ENCODE measurements at places on chromosomes 5 and 9.

- peak; percentile 20 for DNase-seq
Observed at GRCh38 chr5:157464519-157465171, 4.6 kb downstream of the NIPAL4 start.

GRCh38 chr5:143499480-143500114, 96.1 kb upstream of the NR3C1 start:
- DNase-seq, result no peak

- no peak for DNase-seq
Observed at GRCh38 chr9:114006155-114006550, 71.9 kb downstream of the AMBP start.

GRCh38 chr9:80028501-80028900, 456.7 kb downstream of the TLE4 start:
- DNase-seq, result no peak

DNA sequence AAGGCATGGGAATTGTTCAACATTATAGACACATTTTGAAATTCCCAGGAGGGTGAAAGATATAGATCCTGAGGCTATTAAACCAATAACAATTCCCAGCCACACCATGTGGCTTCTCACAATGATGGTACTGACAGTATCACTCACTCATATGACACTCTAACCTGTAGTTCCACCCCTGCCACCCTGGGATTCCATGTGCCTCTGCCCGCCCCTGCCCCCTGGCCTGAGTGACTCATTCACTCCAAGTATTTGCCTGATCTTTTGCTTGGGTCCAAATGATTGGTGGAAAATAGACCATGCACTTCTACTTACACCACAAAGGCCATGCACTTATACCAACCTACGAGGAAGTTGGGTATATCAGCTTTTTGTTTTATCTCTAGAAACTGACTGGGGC, 305.2 kb upstream of the DAB2 start:
- no peak for DNase-seq

GRCh38 chr5:142680605-142681259, 5.2 kb downstream of the FGF1 start:
- DNase-seq, result no peak

DNA sequence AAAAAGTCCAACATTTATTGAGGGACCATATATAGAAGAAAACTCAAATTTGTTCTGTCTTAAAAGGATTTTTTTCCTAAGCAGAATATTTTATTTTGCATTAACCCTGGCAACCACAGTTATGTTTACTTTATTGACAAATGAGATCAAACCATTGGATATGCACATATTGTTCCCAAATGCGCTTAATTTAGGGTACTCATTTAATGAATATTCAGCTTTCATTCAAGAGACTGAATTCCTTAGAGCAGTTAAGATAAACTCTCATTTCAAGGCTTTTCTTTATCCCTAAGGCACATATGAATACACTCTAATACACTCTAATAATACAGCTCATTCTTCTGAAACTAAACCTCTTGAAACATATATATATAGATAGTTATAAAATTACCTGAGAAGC, 150.2 kb downstream of the HMHB1 start:
- DNase-seq, result no peak

- no peak for DNase-seq
Observed at GRCh38 chr5:73280821-73281746, 108.1 kb downstream of the TMEM174 start.

DNA sequence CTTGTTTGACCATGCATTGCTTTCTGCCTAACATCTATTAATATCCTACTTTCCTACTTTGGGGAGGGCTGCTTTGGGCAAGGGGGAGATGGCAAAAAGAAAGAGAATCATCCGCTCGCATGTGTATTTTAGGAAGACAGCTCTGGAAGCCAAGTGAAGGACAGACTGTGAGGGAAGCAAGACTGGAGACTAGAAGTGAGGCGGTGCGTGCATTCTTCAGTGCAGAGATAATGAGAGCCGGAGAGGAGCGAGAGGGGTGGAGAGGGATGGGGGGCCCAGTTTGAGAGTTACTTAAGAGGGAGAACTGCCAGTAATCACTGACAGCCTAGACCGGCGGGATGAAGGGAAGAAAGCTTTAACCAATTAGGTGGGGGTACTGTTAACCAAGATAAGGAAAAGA, 151.7 kb upstream of the RAPGEF1 start:
- DNase-seq, result no peak

DNA sequence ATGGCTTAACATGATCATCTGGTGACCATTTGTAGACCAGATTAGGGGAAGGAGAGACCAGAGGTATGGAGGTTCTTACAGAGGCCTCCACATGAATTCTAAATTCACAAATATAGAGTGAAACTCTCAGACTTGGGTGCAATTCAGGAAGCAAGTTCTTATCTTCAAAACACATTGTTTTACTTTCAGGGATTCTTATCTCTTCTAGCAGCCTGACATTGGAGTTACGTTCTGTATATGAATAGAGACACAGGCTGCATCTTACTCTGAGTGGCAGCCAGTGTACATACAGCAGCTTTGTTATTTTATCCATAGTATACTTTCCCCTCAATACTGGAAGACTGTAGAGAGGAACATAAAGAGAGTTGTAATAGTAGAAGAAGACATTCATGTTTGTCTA, 1331.7 kb upstream of the WWC1 start:
- no peak for DNase-seq

GRCh38 chr5:81751009-81751835, at the start of gene SSBP2:
SSBP2 (minus strand) TSS chr5:81751097; CDS start chr5:81751042, 55 bp downstream.
- peak; percentile 97 for DNase-seq

DNA sequence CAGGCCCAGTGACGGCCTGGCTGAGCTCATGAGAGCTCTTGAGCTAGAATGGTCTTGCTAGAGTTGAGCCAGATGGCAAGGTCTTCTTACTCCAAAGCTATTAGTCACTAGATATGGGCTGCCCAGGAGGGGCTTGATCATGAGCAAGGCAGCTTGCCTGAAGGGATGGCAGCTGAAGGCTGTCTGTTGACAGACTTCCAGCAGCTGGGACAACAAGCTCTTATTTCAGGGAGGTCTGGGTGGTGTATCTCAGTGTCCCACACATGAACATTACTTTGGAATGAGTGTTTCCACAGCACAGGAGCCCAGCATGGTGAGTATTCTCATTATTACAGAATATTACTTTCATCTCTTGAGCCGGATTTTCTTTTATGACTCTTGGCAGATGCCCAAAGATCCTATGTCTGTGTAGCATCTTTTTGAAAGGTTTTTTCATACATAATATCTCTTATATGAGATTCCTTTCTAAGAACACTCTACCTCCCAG, 414.1 kb downstream of the ARHGEF28 start:
- no peak for DNase-seq

DNA sequence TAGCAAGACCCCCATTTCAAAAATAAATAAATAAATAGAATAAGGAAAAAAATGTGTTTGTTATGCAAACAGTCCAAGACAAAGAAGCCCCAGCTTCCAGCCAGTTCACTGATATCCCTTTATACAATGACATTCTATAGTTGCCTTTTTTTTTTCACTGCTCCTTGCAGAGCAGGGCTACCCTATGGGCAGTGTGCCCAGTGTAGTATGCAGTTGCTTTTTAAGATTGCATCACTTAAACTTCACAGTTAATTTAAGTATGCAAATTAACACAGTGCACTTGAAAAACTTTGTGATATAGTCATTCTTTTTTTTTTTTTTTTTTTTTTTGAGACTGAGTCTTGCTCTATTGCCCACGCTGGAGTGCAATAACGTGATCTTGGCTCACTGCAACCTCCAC, 40.8 kb upstream of the ARRDC3 start:
- no peak for DNase-seq

DNA sequence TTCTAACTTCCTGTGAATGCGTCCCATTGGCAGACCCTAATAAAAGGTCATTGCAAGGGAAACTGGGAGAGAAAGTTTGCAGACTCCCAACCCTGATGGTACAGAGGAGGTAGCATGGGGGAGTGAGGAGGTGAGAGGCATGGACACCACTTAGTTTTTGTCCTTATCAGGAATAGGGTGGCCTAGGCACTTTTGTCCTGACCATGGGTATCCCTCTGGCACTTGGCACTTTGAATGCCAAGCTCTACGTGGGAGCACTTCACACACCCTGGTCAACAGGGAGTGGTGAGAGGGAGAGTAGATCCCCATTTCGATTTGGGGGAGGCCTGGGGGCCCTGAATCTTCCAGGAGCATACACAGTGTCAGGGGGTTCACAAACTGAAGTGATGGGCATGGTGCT, 75.6 kb upstream of the SH3PXD2B start:
- no peak for DNase-seq

GRCh38 chr5:68999181-68999580, 94.6 kb upstream of the SLC30A5 start:
- DNase-seq, result no peak

DNA sequence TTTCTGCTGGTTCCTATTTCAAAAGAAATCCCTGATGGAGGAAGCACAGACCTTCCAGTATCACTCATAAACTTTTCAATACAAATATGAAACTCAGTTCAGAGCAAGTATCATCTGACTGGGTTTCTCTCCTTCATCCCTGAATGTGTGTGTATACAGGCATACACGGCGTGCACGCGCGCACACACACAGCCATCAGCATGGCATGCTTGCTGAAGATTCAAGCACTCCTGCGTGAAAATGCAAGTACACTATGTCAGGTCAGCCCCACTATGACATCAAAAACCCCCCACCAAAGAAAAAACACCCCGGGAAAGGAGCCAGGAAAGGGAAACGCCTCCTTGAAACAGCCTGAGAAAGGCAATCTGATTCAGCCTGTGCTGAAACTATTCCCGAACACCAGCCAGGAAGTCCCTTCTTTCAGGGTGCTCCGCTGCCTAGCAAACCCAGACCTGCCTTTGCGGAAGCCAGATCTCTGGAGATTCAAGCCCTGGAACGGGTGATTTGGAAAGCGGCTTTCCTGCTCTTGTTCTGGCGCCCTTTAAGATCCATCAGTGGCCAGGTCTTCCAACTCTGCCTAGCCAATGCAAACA, 831 bp downstream of the KLHL3 start:
- DNase-seq, result no peak

DNA sequence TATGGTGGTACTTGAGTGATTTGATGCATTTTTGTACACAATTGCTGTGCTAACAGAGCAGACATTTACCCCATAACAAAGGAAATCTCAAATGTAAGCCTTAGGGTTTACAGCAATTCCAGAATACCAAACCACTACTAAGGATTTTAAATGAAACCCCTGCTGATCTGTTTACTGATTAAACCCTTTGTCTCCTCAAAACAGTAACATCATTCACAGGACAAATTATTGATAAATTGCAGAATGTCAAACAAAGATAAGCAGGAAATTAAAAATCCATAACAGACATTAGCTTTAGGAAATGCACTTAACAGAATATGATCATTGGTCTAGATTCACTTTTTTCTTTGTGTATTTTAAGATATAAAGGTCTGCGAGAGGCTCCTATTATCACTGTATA, 1016.4 kb upstream of the DMAC1 start:
- no peak for DNase-seq

DNA sequence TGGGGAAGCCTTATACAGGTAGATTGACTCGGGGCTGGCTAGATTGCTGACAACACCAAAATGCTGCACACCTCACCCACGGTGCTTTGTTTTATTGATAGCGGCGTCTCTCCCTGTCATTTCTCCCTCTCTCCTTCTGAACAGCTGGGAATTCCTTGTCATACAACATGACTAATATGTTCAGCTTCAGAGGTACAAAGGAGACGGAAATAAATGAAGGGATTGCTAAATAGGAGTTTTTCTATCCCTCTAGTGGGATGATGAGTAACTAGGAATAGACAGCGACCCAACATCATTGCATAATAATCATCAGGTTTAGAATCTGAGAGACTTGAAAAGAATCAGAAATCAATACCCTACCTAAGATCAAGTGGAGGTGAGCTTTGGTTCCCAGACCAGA, 337.7 kb upstream of the PANK3 start:
- no peak for DNase-seq

DNA sequence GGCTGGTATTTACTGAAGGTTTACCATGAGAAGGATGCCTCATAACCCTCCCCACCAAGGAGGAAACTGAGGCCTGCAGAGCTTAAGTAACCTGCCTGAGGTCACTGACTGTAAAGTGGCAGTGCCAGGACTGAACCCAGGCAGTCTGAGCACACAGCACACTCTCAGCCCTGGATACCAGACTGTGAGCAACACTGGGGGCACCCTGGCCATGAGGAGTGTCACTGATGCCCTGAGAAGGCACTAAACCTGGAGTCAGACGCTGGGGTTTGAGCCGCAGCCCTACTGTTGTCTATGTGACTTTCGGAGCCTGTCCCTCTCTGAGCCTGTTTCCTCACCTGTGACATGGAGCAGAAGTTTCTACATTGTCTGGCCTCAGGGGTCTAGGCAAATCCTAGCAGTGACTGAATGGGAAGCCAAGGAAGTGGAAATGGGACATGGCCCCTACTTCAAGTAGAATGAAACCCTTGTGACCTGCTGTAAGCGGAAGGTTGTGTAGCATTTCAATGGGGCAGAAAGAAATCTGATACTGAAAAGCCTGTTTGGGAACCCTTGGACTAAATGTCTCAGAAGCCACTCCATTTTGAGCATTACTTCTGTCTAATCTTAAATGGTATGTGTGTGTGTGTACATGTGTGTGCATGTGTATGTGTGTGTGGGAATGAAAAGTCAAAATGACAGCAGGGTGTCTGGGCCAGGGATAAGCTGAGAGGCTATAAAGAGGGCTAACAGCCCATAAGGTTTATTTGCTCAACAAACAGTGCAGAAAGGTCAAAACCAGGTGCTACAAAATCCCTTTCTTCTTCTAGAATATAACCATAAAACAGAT, 36.0 kb downstream of the B4GALT1 start:
- no peak for DNase-seq

GRCh38 chr9:124296796-124297550, 39.2 kb downstream of the NEK6 start:
- no peak for DNase-seq

- no peak for DNase-seq
Observed at GRCh38 chr5:81303563-81303962, 2.2 kb downstream of the ZCCHC9 start.

GRCh38 chr9:4822057-4822456, 29.3 kb downstream of the RCL1 start:
- DNase-seq, result peak; percentile 23

DNA sequence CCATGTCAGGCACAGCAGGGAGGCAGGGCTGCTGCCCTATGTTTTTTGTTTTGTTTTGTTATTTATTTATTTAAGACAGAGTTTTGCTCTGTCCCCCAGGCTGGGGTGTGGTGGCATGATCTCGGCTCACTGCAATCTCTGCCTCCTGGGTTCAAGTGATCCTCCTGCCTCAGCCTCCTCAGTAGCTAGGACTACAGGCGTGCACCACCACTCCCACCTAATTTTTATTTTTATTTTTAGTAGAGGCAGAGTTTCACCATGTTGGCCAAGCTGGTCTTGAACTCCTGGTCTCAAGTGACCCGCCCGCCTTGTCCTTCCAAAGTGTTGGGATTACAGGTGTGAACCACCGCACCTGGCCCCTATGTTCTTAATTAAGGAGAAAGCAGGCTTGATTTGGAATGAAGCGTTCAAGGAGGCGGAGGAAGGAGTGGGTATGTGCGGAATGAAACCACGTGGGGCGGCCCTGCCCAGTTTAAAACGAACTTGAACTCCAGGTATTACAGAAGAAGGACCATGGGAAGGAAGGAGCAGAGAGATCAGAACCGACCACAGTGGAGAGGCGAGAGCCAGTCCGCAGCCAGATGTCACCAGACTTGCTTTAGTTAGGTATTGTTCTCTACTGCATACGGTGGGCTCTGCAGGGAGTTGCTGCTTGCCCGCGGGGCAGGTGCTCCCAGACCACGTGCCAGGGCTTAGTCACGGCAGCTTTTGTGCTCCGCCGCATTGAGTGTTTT, 34.9 kb upstream of the EPB41L4B start:
- no peak for DNase-seq

GRCh38 chr9:15635752-15636151, 82.9 kb downstream of the CCDC171 start:
- DNase-seq, result no peak

Data from KBM-7 (cell line).